Stimulated activated CD8-positive, alpha-beta memory T cell treated with anti-CD3 and anti-CD28 coated beads, Interleukin-4, amount 100 ng/mL, for 48 hours (primary cell): ENCODE measurements at places on chromosomes 7 and 10.

DNA sequence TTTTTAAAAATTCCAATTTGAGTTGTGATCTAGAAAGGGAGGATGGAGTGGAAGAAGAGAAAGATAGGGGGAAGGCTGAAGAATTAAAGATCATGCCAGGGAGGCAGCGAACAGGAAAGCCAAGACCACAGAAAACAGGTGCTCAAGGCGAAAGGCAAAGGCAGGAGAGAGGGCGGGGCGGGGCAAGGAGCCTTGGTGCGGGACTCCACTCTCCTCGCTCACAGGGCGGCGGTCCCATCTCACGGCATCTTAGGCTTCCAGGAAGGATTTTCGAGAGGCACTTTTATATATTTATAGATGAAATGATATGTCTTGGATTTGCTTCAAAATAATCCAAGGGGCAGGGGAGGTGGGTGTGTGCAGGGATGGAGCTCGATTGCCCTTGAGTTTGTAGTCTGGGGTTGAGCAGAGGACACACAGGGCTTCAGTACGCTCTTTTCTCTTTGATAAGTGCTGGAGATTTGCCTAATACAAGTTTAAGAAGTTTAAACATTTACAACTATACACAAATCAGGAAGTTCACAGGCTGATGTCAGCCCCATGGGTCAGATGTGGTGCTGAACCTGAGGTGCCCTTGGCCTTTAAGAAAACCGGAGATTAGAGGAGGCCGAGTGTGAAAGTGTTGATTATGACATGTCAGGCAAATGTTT, 161.1 kb downstream of the PRKAG2 start:
- DNase-seq, result no peak

DNA sequence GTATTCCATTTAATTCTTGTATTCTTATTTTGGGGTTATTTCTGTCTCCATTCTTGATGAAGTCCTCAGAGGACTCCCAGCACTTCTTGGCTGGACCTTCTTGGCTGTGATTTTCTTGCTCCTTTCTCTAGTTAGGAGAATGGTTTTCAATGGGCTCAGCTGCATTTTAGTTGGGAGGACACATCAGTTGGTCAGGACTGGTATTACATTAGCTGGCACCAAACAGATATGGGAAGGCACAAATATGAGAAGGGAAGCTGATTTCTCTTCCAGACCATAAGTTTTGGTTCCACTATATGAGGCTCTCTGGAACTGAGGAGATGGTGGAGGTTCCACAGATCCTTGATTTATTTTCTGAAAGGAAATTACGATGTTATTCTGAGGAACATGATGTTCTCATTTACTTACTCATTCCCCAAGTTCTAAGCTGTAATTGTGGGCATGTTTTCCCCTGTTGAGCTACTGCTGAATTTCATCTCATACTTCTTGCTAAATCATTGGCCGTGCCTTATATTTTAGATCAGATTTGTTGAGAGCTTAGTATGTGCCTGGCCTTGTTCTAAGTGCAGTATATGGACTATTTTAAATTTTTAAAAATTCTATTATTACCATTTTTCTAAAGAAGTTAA, 261.0 kb downstream of the THSD7A start:
- DNase-seq, result no peak

DNA sequence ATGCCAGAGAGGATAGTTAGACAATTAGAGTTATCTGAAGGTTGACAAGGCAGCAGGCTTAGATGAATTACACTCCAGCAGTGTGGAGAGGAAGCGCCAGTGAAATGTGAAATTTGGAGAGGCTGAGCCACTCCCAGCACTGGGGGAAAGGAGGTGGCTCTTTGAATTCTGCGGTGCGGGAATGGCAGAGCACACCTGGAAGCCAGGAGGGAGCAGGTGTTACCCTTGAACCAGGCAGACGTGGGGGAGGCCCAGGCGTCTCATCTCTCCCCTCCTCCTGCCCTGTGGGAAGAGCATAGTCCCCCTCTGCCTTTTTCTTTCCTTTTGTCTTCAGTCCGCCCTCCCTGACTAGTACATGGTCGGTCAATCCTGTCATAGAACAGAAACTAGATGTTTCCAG, 203.1 kb downstream of the DPP6 start:
- DNase-seq, result no peak

DNA sequence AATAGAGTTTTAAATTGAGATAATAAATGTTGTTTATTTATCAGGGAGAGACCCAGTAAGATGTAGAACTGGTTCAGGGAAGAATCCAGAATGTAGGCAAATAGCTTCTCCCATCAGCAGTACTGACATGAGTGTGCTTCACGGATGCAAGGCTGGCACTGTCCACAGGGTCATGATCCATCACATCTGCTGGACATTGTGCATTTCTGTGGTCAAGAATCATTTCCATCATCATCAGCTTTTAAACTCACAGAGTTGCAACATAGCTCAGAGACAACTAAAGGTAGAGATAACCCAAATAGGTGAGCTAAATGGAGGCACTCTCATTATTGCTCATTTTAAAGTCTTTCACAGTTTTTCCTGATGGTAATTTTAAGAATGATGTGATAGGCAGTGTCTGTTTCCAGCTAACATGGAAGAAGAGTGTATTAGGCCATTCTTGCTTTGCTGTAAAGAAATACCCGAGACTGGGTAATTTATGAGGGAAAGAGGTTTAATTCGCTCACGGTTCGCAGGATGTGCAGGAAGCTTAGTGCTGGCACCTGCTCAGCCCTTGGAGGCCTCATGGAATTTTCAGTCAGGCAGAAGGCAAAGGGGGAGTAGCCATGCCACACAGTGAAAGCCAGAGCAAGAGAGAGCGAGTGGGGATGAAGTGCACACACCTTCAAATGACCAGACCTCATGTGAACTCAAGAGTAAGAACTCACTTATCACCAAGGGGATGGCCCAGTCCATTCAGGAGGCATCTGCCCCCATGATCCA, 80.8 kb downstream of the INPP5A start:
- DNase-seq, result no peak

- no peak for DNase-seq
Measured at GRCh38 chr10:65618126-65618525, 1307.7 kb upstream of the LRRTM3 start.
